ENCODE measurements at places on chromosomes 13 and 19.

- DNase-seq = no peak
Measured at GRCh38 chr19:17557466-17557865, 2.0 kb downstream of the COLGALT1 start.

DNA sequence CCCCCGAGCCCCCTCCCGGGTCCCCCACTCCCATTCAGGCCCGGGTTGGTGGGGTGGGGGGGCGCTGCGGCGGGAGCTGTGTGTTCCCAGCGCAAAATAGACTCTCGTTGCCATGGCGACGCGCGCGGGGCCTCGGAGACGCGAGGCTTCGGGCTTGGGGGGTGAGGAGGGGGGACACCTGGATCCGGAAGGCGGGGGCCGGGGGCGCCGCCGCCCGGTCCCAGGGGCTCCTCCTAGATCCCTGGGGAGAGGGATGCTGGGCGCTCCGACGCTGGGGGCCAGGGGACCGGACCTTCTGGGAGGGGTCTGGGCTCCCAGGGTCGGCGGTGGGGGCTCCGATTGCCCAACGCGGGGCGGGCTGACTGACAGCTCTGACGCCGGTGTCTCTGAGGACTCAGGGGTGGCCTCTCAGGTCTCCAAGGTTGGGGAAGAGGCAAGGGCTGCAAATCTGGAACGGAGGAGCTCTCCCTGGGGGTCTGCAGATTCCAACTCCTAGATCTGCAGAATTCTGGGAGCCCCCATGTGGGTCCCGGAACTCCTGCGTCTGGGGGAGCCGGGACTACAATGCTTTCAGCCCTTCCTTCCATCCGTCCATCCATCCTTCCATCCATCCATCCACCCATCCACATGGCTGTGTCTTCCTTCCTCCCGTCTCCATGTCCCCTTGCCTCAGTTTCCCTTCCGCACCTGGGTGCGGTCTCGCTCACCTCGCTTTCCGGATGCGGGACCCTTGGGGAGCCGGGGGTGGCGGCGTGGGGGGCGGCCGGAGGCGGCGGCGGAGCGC, 9.1 kb upstream of the SHISA7 start:
- no peak for DNase-seq

- DNase-seq = no peak
Measured at GRCh38 chr13:67961331-67961730, 731.2 kb upstream of the PCDH9 start.

- DNase-seq = no peak
Measured at GRCh38 chr13:111184458-111185401, 69.6 kb downstream of the ARHGEF7 start.

DNA sequence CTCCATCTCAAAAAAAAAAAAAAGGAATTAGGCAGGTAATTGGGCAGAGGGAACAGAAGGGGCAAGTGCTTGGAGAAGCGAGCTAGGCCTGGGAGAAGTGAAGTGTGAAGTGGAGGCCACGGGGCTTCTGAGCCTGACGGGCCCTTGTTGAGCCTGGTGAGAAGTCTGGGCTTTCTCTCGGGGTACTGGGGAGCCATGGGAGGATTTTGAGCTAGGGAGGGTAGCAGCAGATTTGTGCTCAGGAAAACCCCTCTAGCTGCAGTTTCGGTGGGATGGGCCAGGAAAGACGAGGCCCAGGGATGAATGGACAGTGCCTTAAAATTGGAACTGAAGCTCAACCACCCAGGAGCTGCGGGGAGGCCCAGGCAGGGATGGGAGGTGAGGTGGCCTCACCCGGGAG, 8.0 kb downstream of the POLR1G start:
- DNase-seq = no peak

DNA sequence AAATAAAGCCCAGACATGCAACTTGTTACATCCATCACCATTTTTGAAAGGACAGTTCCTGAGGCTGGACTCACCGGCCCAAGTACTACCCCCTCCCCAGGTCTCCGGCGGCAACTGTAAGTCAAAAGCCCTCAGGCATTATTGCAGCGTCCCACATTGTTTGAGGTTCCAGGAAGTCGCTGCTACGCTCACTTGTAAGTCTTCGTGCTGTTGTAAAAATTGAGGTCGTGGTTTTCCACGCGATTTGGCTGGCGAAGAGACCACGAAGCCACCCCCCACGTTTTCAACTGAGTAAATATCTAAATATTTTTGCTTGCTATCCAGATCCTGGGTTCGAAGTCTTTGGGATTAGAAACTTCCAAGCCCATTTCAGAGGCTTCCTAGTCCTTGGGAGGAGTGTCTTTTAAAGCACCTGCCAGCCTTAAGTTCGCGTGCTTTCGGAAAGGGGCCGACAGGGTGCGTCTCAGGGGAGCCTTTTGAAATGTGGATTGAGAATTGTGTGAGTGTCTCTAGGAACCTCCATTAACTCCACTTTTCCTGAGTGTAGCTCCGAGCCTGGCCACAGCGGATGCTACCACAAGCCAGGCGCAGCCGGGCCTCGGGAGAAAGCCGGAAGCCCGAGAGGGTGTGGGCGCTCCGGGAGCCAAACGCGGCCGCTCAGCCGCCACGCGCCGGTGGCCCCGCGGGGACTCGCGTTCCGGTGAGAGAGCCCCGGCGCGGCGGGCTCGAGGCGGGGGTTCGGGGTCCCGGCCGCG, 434 bp upstream of the FNDC3A start:
- no peak for DNase-seq

Measured in stimulated activated CD4-positive, alpha-beta T cell treated with anti-CD3 and anti-CD28 coated beads, Interleukin-1b, Interleukin-23, amount 100 ng/mL, for 24 hours (primary cell).